GM23338 (cell line): ENCODE measurements at places on chromosomes 11 and 22. TPM values are rescaled to one million over a fixed set of nuclear protein-coding genes. Genes with fewer than 3 reads are reported as not detected.

DNA sequence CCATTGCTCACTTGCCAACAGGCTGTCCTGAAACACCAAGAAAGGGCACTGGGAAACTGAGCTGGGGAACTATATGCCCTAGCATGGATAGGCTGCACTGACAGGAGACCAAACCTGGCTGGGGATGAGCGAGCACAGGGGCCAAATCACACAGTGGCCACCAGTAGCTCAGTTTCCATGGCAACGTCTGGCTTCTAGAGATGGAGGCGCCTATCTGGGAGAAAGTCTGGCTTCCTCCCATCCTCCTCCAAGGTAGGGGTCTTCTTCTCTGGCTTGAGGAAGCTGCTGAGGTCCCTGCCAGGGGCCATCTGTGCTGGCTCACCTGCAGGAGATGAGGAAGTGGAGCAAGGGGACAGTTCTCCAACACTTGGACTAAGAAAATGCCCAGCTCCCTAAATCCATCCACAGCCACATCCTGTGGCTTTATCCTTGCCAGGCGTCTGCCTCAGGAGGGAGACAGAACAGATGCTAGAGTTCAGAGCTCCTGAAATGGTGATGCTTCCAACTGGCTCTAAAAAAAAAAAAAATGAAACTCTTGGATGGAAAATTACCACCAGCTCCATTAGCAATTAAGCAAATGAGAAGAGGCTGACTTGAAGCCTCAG is 48.3 kb downstream of the SYT13 start:
- H3K4me3 ChIP-seq = no peak overlapping the region
- no peaks in the 10 kb centered on the region for H3K27me3 ChIP-seq
- H3K4me1 ChIP-seq = no peaks in the 10 kb centered on the region; the same call in 1 of the 2 replicates
- DNase-seq = peak; percentile 44
- H3K36me3 ChIP-seq = no peaks in the 10 kb centered on the region

ACTN3 gene
- total RNA-seq = 3.8 and 6.3 TPM in 2 replicates

- H3K27ac ChIP-seq = no peak overlapping the region
- no peaks in the 10 kb centered on the region for H3K27me3 ChIP-seq
- H3K4me3 ChIP-seq = no peak overlapping the region
- H3K36me3 ChIP-seq = no peaks in the 10 kb centered on the region
- peaks cover 13% of the 10 kb centered on the region for H3K4me1 ChIP-seq
- no peak for DNase-seq
These were observed 339.3 kb upstream of the PLET1 start for GRCh38 chr11:112599856-112600533.

GRCh38 chr22:28736301-28737155 is 5.1 kb downstream of the CHEK2 start:
- H3K36me3 ChIP-seq = peaks cover 14% of the 10 kb centered on the region
- H3K4me1 ChIP-seq = peaks cover 27% of the 10 kb centered on the region
- DNase-seq = peak; percentile 94
- H3K4me3 ChIP-seq = 0 out of 2 replicates have a peak overlapping the region, but pooled peaks have one; percentile 1

DNA sequence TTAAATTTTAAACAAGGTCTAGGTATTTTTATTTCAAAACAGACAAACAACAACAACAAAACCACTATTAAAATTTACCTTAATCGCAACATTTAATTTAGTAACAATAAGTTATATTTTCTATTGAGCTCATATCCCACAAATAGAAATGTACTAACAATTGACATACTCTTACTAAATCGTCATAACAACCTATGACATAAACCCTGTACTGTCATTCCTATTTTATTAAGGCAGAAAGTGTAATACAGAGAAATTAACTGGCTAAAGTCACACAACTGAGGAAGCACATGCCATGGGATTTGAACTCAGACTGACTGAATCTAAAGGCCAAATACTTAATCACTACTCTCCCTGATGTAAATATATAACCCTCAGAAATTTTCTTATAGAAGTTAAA is 3.0 kb downstream of the KIF18A start:
- no peak overlapping the region for H3K4me3 ChIP-seq
- H3K27me3 ChIP-seq = no peaks in the 10 kb centered on the region
- DNase-seq = no peak
- H3K27ac ChIP-seq = no peak overlapping the region
- no peaks in the 10 kb centered on the region for H3K36me3 ChIP-seq

DNA sequence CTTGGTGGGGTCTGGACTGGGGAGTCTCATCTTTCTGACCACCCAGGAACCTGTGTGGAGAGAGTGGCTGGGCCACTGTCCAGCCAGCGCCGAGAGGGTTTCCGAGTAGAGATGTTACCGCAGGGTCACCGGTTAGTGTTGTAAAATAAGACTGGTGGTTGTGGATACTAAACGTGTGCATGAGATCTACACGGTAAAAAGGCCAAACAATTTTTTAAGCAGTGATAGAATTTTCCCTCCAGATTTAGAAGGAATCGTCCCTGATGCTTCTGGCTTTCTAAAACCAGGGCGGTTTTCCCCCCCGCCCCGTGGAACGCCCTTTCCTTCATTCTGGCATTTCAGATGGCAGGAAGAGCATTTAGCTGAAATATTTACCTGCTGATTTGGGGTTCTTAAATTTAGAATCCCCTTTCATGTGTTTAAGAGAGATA is 72.6 kb upstream of the PPARA start:
- H3K27ac ChIP-seq = peak overlapping the region; percentile 73; the same call in 1 of the 2 replicates
- peaks cover 14% of the 10 kb centered on the region for H3K27me3 ChIP-seq
- H3K36me3 ChIP-seq = no peaks in the 10 kb centered on the region; the same call in 1 of the 2 replicates
- 0 out of 2 replicates have a peak overlapping the region, but pooled peaks have one; percentile 26 for H3K4me3 ChIP-seq
- H3K4me1 ChIP-seq = peaks cover 56% of the 10 kb centered on the region

DNA sequence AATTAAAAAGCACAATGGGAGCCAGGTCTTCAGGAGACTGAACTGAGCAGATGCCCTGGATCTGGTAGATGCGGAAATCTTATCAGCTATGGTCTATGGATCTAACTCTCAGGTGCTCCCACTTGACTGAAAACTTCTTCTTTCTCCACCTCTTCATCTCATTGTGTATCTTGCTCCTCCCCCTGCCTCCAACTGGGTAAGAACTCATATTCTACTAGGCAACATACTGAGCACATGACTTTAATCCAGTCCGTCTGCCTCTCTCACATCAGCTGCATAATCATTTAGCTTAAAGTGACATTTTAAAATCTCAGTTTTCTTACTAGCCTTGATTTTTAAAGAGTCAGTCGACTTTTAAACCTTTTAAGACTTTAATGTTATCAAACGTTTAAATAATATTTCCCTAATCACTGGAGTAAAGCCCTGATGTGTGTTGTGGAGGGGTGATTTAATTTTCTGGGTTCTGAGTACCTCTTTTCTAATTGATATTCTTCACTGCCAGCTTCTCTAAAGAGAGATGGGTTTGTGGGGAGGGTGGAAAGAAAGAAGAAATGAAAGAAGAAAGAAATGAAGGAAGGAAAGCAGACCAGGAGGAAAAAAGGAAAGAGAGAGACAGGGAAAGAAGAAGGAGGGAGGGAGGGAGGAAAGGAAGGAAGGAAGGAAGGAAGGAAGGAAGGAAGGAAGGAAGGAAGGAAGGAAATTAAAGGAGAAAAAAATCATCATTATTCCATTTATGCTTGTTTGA is 592.8 kb upstream of the ARHGAP42 start:
- DNase-seq = no peak
- no peaks in the 10 kb centered on the region for H3K36me3 ChIP-seq
- no peak overlapping the region for H3K27ac ChIP-seq
- peaks cover 9% of the 10 kb centered on the region for H3K4me1 ChIP-seq
- no peak overlapping the region for H3K4me3 ChIP-seq
